ENCODE measurements at places on chromosomes 3 and 15.

DNA sequence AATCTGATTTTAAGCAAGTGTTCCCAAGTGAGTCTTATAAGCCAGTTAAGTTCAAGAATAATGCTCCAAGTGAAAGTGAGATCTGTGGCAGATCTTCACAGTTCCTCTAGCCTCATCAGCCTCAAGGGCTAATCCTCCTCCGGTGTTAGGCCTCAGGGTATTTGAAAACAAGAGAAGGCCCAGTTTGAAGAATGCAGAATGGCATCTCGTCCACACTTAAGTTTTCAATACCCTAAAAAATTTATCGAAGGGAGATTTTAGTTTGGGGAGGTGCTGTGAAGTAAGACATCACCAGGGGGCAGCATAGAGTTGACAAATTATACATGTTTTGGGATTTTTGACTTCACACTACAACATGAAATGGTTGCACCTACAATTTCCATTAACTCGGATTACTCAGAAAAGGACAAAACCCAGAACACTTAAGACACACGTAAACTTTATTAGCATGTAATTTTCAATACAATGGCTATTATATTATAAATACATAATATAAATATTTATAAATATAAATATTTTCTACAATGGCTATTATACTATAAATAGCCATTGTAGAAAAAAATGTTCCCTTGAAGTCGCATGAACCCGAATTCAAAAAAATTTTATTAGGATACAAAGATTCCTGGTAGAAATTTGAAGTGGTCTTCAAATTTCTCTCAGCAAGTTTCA, 2.3 kb upstream of the TMEM266 start:
- no peak for DNase-seq

DNA sequence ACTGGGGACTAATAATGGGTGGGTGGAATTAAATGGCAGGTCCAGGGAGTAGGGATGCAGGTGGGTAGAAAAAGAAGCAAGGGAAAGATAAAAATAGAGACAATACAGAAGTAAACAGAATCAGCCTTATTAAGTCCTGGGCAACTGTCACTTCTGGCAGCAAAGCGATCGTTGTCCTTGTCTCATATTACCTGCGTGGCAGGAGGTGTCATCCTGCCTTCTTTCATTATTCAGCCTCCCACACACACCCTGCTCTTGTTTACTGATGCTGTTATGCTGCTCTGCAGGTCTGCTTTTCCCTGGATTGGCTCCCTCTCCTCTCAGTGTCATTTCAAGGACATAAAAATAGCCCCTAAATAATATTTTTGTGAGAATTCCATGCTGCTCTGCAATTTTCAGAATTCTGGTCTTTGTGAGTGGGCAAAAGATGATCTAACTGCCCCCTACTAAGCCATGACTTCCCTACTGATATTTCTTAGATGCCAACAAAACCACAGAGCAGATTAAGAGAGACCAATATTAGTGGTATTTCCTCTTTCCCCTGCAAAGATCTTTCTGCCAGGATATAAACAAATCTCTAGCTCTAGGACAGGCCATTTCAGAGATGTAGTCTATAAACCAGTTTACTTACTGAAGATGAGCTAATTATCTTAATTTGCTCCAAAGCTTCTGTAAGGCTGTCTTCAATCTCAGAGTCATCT, 8.5 kb downstream of the VEPH1 start:
- no peak for DNase-seq

- DNase-seq: no peak
Measured at GRCh38 chr15:91476861-91477260, 376.6 kb upstream of the SLCO3A1 start.

- no peak for DNase-seq
Measured at GRCh38 chr3:37969596-37970100, 20.9 kb upstream of the VILL start.

- no peak for DNase-seq
Measured at GRCh38 chr15:88375234-88375927, 91.8 kb downstream of the MRPL46 start.

DNA sequence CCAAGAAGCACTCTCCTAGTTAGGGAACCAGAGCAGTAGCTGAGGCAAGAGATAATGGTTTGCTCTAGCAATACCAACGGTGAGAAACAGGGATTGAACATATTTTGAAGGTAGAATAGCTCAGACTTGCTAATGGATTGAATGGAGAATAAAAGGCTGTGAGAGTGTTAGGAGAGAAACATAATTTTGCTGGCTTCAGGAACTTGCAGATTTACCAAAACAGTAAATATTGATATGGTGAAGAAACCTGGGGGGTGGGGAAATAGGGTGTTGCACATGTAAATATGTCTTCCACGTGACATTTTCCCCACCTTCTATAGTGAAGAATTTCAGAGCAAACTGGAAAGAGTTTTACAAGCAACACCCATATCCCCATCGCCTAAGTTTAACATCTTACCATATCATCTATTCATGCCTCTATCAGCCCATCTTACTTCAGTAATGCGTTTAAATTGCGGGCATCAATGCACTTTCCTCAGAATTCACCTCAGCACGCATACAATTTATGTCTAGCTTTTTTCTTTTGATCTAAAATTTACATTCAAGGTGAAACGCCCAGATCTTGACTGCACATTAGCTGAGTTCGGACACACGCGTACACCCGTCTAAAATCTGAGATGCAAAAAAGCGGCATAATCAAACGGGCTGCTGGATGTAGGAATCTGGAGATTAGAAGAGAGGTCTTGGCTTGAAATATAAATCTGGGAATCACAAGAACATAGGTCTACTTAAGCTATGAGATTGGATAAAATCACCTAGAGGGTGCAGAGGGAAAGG, 891 bp upstream of the NR1D2 start:
- no peak for DNase-seq

GRCh38 chr3:154943981-154944380, 136.1 kb upstream of the MME start:
- no peak for DNase-seq

DNA sequence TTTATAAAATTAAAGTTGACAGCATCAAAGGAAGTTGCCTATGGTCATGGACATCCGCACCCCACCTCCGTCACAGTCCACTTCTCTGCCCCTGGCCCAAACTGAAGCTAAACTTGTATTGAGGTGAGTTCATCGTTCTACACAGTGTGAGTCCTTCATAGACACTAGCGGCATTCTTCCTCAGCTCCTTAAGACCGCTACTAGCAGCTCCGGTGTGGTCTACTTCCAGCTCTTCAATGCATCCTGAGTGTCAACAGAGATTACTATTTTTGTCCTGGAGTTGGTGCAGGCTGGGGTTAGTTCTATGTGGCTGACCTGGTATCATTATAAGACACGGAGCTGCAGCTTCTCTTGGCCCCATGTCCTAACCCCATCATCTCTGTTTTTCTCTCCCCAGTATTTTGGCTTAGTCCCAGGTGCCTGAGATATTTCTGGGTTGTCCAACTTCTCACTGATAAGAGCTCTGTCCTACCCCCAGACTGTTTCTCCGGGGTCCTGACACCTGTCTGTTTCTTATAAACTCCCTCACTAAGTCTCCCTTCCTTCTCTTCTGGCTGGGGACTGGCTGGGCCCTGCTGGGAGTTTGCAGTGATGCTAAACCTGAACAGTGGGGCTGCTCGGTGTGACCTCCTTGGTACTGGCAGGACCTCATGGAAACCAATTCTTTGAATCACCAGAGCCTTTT, 169.2 kb upstream of the ATP10A start:
- DNase-seq: no peak

- DNase-seq: no peak
Measured at GRCh38 chr15:72796515-72797337, 13.2 kb upstream of the ADPGK start.

GRCh38 chr15:74809956-74810355, 2.7 kb upstream of the LMAN1L start:
- no peak for DNase-seq

DNA sequence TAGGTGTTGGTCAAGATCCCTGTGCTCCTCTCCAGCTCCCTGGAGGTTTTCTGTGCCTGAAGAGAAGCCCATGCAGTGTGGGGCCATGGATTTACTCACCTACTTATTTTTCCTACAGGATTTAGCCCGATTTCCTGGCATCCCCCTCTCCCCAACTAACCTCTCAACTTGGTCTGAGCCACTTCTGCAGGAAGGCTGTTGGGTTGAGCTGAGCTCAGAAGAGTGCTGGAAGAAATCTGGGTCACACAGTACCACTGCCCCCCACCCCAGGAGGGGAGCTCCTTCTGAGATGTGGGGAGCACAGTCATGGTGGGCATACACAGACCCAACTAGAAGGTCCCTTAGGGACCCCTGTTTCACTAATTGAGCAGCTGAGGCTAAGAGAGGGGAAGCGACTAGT, 34.4 kb upstream of the SLCO2A1 start:
- DNase-seq: no peak
